Mesenteric fat pad (tissue), 1 donor: ENCODE measurements at places on chromosomes 2 and 18.

GRCh38 chr2:113158884-113159553 lies 14.8 kb upstream of the PSD4 start:
- peak; percentile 30 for DNase-seq

DNA sequence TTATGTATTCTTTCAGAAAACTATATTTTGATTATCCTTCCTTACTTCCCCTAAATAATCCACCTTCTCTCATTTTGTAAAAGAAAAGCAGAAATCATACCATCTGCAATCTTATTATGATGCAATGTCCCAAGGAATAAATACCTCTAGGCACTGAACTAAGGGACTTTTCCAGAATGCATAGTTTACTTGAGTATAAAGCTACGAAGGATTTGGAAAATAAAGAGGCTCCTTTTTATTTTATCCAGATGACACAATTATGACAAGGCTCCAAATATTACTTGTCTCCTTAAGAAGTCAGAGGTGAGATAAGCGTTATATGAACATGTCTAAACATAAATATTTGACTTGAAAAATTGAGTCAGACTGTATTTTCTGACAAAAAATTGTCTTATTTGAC lies 72.1 kb downstream of the COL3A1 start:
- DNase-seq, result no peak

DNA sequence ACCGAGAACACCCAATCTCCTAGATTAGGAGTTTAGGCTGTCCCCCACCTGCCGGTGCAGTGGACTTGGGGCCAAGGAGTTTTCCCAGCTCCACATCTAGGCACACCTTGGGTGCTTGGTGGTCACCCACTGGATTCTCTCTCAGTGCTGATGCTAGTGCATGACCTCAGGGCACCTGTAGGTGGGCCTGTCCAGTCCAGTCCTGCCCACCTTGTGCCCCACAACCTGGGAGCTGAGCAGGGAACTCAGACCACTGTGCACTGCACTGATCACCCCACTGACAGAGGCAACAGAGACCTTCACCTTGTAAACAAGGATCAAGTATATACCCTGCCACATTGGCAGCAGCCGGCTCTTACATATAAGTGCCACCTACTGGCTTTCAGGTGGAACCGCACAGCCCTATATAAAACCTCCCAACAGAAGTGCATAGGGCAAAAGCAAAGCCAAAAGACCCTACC lies 12.7 kb upstream of the CDH19 start:
- no peak for DNase-seq

DNA sequence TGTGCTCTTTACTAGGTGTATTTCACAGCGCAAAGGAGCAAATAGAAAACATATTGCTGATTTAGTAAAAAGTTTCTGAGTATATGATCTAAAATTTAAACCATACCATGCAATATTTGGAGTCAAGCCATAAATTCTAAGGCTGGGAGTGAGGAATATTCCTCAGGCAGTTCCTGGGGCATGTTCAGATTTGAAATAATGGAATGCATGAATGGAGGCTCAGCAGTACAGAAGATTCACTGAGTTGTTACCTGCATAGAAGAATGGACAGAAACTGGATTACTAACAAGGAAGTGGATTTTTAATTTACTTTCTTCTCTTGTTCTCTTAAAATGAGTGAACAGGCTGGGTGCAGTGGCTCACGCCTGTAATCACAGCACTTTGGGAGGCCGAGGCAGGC lies 441.0 kb upstream of the MAP2 start:
- DNase-seq, result no peak

DNA sequence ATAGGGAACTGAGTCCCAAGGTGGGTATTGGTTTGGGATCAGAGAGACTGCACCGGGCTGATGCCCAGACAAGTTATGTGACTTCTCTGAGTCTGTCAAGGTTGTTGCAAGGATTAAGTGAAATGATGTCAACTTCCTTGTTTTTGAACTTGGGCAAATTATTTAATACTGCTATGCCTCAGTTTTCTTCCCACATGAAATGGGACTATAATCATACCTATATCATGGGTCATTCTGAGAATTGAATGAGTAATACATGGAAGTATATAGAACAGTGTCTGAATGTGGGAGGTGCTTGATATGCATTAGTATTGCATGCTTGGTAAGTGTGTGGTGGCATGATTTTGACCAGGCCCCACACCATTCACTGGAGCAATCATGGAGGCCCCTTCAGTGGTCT lies 99.0 kb downstream of the PRKCE start:
- DNase-seq, result no peak

DNA sequence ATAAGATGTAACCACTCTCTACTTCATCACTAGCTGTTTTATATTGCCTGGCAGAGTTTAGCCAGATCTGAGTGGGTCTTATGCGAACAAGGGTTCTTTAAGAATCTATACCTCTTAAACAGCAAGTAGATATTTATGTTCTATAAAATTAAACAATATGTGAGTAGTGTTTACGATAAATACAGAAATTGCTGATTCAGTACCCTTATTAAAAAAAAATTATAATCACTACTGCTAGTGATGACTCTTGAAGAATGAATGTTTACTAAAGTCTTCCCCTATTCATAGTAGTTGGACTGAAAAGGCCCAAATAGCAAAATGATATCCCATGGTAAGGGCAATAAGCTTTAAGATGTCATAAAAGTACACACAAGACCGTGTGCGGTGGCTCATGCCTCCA lies 98.7 kb upstream of the DTNB start:
- DNase-seq, result no peak

DNA sequence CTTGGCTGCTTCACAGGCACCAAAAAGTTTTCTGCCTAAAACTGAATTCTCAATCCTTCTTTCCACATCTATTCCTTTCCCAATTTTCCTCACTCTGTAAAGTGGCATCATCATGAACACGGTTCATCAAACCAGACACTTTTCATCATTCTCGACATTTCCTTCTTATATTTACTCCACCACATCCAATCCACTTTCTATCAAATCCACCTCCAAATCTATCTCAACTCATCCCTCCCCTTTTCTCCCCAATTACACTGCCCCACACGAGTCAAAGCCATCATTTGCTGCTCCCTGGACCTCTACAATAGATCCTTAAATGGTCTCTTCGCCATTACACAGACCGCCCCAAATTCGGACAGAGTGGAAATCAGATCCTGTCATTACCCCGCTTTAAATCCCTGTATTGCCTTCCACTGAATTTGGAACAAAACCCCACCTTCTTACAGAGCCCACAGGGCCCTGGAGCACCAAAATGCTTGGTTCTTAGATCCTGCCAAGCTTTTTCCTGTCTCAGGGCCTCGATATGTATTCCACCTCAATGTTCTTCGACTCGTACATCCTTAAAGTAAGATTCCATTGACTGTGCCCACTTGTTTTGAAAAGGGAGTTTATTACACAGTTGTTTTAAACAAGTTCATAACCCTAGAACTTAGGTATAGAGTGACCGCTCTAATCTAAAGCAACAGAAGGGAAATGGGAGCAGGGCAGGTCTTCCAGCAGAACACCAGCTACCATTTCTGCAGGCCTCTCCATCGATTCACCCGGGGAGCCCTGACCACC lies 856 bp downstream of the ACAA2 start:
- no peak for DNase-seq

GRCh38 chr18:26414901-26415440 lies 133.4 kb downstream of the KCTD1 start:
- DNase-seq, result no peak

DNA sequence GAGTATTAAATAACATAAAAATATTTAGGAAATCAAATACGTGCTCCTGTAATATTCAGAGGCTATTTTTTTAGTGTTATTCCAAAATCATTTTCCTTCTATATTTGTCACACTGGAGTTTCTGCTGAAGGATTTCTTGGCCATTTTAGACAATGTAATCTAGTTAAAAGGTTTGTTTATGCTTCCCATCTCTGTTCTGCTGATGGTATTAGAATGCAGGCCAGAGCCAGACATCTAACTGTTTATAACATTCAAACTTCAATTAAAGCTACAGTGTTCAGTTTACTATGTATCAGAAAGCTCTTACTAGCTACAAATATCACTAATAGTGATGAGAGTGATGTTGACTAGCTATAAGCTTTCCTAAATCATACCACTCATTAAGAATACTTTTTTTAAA lies 7.9 kb downstream of the MBD5 start:
- DNase-seq, result no peak

GRCh38 chr18:1232867-1233266 lies 328.2 kb downstream of the ADCYAP1 start:
- DNase-seq, result no peak

GRCh38 chr18:35581546-35581897 lies at the start of gene GALNT1:
GALNT1 (plus strand) TSS chr18:35581740; CDS start chr18:35654663, 72,923 bp downstream.
- no peak for DNase-seq

GRCh38 chr2:217075268-217076057 lies 215.6 kb upstream of the TNP1 start:
- no peak for DNase-seq

GRCh38 chr2:15789381-15790062 lies 150.8 kb upstream of the MYCN start:
- DNase-seq, result no peak

- DNase-seq, result no peak
Observed at GRCh38 chr2:139122711-139123158, 342.5 kb upstream of the NXPH2 start.

DNA sequence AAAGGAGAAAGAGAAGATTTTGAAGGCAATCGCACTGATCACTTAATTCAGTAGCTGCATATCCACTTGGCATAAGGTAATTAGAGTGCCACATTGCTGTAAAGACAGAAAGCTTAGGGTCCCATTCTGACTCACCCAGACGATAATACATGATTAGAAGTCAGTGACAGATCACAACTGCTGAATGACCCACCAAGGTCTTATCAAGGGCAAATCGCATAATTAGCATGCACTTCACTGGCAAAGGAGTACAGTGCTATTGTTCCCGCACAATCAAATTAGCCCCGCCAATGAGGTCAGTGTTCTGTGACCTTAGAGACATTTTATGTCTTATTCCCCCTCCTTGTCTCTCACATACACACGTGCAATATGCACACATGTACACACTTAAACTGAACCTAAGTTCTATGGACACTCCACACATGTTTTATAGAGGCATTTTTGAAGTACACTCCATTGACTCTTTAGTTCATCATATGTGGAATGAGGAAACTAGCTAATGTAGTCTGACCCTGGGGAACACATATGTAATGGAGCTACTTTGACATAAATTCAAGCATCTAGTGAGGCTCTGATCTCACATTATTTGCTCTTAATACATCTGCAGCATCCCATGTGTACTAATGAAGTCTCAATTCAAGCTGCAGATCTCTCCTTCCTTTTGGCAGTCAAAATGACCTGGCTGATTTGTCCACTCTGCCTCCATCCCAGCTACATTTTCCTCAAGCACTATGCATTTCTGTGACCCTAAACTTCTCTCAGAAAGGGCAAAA lies 673.8 kb upstream of the FANCL start:
- no peak for DNase-seq

GRCh38 chr2:134231965-134232340 lies 21.9 kb upstream of the MGAT5 start:
- no peak for DNase-seq

GRCh38 chr2:16626997-16627605 lies 38.5 kb downstream of the CYRIA start:
- DNase-seq, result no peak

DNA sequence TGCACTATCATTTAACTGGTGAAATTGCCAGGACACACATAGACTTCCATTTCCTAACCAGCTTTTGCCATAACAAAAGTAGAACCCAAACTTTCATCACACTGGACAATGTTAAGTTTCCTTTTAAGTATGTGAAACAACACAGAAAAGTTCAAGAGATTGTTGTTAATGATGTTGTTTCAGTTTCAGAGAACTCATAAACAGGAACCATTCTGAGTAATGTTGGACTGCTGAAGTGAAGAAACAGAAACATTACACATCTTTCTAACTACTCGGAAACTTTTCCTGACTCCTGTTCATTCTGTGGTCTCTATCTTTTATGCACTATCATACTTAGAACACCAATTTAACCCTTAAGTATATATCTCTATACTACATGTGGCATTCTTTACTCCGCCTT lies 179.2 kb downstream of the RIT2 start:
- no peak for DNase-seq

DNA sequence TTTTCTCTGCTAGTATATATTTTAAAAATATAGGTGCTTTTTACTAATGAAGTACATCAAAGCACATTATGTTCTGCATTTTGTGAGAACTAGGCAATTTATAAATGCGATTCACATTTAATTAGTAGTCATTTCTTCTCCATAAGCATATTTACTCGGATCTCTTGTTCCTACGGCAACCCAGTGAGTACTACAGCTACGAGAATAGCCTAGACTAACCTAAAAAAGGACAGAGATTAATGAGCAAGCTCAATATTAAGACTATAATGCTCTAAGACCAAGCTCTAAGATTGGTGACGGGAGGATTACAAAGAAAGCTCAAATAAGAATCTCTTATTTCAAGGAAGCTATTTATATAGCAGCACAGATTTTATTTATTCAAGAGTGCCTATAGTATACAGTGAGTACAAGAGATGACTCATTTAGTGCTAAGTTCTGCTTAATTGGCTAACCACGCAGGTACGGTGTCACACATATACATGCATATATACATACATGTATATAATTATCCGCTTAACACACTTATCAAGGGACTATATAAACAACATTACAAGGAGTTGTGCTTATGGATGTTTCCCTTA lies 364.7 kb downstream of the GPD2 start:
- DNase-seq, result no peak

GRCh38 chr2:108911401-108911800 lies 77.6 kb downstream of the EDAR start:
- peak; percentile 43 for DNase-seq

DNA sequence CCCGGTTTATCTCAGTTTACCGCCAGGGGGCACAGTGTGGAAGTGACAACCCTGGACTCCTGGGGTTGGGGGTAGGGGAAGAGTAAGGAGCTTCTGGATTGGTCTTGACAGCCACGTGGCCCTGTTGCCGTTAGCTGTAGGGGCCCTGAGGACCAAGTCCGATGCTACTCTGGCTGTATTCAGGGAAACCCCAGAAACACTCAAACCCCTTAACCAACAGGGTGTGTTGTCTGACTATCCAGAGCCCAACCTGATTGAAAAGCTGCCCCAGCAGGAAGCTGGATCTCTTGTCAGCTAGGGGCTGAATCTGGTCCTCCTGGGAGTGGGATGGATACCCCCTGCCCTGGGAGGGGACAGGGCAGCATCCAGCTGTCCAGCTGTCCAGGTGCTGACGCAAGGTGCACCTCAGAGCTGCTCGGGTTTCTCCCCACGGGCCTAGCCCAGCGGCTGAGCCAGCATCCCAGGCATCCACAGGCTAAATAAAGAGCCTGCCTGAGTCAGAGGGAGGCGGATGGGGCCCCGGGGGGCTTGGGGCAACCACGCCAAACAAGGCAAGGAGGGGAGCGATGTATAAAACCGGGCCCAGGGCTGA lies 3.1 kb upstream of the GMPPA start:
- DNase-seq, result no peak

- no peak for DNase-seq
Observed at GRCh38 chr2:65554765-65555591, 122.6 kb upstream of the SPRED2 start.

GRCh38 chr2:240820607-240821428 lies 799 bp upstream of the KIF1A start:
- DNase-seq, result peak; percentile 77

GRCh38 chr2:36530983-36531354 lies 67.0 kb downstream of the FEZ2 start:
- DNase-seq, result no peak

GRCh38 chr18:44062345-44062744 lies 618.3 kb upstream of the SETBP1 start:
- no peak for DNase-seq
